Activated T-cell treated with anti-CD3 and anti-CD28 coated beads for 1 hour (primary cell): ENCODE measurements at places on chromosomes 1 and 21.

GRCh38 chr1:67528141-67528540 is 97.9 kb upstream of the SERBP1 start:
- no peak for DNase-seq

- no peak for DNase-seq
Measured at GRCh38 chr1:221837896-221838295, 96.0 kb upstream of the DUSP10 start.

- no peak for DNase-seq
Measured at GRCh38 chr1:220797553-220797952, 10.8 kb downstream of the MTARC1 start.

GRCh38 chr21:34519016-34519415 is 7.0 kb upstream of the KCNE1 start:
- no peak for DNase-seq

DNA sequence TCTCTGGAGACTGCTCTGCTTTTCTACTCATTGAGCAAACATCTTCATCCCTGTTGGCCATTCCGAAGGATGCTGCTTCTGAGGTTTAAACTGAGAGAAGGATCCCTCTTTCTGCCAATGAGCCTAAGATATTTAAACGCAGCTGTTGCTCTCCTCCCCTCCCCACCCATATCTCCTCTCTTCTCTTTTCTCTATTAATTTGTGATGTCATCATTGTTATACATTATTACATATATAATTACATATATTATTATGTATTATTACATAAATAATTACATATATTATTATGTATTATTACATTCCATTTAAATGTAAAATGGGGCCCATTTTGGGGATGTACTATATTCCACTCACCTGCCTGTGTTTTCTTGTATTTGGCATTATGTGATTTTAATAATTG is 82.7 kb upstream of the JUN start:
- no peak for DNase-seq

GRCh38 chr1:159214149-159214760 is 9.6 kb downstream of the ACKR1 start:
- DNase-seq = peak; percentile 16

GRCh38 chr1:96238426-96238825 is 483.2 kb upstream of the PTBP2 start:
- no peak for DNase-seq
